Left ventricle myocardium inferior (tissue), 1 donor: ENCODE measurements at places on chromosomes 2 and 18.

DNA sequence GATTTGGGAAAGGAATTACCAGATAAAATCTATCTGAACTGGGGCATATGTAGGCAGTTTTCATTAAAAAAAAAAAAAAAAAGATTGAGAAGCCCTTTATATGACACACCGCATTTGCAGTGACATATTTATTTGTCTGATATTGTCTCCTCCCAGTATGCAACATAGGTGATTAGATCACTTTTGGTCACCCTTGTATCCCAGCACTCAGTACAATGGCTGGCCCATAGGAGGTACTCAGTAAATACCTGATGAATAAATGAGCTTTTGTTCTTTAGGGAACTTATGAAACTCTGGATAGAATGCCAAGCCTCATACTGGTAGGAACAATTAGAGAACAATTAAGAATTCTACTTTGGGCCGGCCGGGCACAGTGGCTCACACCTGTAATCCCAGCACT lies 22.8 kb upstream of the E2F6 start:
- DNase-seq, result no peak

- DNase-seq, result no peak
Measured at GRCh38 chr2:30213907-30214463, 17.3 kb upstream of the LBH start.

DNA sequence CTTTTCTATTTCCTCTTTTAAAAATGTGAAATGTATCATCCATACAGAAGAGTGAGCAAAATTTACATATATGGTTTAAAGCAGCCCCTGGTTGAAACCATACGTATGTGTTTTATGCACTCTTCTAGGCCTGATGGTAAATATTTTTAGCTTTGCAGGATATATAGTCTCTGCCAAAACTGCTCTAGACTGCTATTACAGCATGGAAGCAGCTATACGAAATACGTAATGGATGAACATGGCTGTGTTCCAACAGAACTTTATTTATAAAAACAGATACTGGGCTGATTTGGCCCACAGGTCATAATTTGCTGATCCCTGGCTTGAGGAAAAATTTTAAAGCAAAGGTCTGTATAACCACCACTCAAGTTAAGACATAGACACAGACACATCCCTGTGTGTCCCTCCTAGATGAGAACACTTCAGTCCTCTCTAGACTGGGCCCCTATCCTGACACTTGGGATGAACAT lies 42.5 kb upstream of the ATP8B1 start:
- DNase-seq, result no peak

DNA sequence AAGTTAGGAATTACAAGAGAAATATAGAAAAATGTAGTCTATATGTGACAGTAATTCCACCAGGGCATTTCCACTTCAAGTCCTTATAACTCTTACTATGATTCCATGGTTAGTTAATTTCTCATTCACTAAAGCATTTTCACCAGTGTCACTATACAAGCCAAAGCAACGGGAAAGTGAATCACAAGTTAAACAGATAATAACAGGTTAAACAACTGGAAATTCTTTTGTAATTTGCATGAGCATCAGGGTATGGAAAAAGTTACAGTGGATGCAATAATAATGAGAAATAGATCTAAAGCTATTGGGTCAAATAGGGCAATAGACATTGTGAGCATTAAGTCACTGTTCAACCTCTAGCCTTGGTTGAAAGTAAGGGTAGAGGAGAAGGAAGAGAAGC lies 88.9 kb upstream of the ST6GAL2 start:
- DNase-seq, result no peak

GRCh38 chr18:8602040-8602439 lies 7.2 kb upstream of the RAB12 start:
- no peak for DNase-seq

DNA sequence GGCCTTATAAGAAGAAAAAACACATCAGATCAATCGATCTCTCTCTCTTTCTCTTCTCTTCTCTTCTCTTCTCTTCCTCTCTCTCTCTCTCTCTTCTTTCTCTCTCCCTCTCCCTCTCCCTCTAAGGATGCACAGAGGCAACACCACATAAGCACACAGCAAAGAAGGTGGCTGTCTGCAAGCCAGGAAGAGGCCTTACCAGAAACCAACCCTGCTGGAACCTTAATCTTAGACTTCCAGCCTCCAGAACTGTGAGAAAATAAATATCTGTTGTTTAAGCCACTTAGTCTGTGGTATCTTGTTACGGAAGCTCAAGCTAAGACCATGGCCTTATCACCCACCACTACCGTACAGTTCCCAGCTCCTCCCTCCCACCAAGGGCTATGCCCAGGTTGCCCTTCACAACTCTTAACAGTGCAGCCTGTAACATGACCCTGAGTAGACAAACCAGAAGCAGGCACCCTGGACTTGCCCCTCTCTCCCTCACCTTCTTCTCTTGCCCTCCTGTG lies 25.2 kb upstream of the TMEM237 start:
- DNase-seq, result no peak

- no peak for DNase-seq
Measured at GRCh38 chr2:219591091-219591490, 6.6 kb upstream of the STK11IP start.

DNA sequence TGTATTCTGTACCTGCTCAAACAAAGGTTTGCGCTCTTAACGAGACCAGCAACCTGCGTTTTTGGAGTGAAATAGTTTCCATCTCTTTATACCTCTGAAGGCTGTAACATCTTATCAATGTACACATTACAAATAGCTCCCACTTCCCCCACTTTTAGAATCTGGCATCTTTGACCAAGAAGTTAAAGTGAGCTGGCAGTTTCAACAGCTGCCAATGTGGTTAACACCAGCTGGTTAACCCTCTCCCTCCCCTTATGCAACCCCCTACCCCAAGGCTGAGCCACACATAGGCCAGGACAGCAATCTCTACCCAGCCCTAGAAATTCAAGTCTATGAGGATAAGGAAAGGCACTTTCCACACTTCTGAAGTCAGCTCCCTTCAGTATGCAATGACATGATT lies 2.2 kb upstream of the SERTAD2 start:
- DNase-seq, result no peak

GRCh38 chr2:24682304-24682703 lies 110.9 kb downstream of the PTRHD1 start:
- DNase-seq, result no peak

DNA sequence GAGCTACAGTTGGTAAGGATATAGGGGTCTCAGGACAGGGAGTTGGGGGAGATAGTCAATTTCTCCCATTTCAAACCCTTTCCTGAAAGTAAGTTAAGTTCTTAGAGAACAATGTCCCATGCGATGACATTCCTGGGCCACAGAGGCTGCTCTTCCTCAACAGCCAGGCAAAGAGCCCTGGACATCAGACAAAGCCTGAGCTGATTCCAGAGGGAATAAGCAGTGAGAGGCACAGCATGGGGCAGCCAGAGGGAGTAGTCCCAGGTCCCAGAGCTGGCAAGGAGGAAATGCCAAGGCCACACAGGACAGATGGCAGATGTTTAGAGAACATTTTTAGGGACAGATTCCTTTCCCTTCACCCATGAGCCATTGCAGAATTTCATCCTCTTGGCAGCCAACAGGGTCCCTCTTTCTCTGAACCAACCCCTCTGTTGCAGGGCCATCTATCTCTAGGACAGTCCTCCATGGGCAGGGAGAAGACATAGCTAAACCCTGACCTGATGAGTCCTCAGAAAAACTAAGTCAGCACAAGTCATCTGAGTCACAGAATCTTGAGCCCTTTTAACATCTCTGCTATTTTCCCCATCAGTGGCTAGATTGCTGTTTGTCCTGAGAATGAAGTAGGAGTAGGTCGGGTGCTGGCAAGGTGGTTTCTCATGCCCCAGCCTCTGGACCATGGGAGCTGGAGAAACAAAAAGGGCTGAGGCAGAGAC lies 81.6 kb upstream of the STPG4 start:
- no peak for DNase-seq

GRCh38 chr2:185990861-185991525 lies 252.4 kb downstream of the FSIP2 start:
- DNase-seq, result no peak

DNA sequence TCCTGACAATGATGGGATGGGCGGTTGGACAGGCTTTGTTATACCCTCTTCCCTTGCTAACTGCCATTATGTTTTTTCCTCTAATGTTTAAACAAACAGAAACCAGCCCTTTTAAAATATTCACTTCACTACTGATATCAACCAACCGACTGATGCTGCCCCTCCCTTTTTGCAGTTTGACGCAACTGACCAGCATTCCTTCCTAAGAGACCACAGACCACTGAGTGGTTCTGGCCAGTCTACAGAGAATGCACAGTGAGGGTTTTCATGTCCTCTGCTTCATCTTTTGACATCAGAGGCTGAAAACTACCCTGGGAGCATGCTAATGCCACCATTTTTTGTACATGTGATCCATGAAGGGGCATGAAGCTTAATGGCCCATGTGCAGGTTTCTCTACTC lies 85.3 kb downstream of the CYP26B1 start:
- DNase-seq, result no peak

GRCh38 chr2:42223855-42224268 lies 54.7 kb downstream of the EML4 start:
- no peak for DNase-seq

DNA sequence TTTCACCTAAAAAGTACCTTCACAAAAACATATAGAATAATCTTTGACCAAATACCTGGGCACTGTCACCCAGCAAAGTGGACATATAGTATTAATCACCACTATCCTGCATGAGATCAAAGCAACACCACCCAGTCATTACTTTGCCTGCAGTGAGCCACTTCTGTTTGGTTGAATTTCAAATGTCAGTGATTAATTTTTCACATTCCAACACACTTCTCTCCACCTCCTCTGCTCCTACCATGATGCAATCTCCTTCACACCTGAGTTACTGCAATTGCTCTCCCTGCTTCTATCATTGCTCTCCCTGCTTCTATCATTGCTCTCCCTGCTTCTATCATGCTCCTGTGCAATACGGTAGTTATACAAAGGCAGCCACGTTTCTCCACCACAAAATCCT lies 106.1 kb upstream of the NETO1 start:
- no peak for DNase-seq

DNA sequence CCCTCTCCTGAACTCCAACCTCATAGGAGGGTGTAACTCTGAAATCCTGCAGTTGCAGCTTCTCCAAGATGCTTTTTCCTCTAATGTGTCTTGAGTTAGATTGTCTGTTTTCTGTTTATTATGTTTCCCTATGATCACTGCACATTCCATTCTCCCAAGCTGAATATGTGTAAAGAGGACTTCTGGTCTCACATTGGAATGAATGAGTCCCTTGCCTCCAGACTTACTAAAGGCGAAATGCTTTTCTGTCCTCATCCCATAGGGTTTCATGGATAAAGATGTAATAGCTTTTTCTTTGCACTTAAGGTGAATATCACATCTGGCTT lies 35.5 kb upstream of the CYP27A1 start:
- DNase-seq, result no peak

DNA sequence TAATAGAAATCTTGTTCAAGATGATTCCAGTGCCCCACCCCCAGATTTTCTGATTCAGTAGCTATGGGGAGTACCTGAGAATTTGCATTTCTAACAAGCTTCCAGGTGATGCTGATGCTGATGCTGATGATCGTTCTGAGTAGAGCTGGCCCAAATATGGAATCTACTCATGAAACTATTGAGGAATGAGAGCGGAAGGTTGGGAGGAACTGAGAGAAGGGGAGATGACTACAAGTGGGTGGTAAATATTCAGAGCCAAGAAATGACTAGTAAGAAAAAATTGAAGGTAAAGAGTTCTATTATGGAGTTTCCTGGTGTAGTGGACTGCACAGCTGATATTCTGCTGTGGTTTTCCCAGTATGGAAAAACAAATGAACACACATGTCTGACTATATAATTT lies 235.4 kb upstream of the FN1 start:
- no peak for DNase-seq

DNA sequence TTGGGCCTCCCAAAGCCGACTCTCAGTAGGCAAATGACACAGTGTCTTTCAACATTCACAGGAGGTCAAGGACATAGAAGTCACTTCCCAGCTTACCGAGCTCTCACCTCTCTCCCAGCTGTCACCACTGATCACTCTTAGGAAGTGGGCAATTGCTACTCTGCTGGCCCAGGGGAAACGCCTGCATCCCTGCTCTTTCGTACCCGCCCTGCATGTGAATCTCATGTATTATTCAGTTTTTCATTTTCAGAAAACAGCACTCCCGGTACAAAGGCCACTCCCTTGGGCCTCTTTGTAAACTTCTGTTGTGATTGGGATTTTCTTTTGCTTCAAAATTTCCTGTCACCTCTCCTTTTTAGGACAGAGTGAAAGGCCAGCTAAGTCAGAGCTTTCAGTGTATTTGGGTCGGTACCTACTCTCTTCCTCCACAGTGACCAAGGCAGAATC lies 15.4 kb downstream of the MRPL44 start:
- no peak for DNase-seq

DNA sequence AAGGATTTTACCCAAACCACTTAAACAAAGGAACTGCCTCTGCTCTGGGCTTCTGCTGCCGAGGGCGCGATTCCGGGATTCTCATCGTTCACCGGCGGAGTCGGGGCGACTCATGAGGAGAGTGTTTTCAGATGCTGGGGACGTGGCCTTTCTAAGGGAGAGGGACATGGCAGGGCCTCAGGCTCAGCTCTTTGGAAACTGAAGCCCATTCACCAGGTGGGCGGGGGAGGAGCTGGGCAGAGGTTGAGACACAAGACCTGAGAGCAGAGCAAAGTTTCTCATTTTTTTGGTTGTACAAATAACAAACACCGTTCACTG lies 29.8 kb downstream of the NFATC1 start:
- DNase-seq, result no peak

DNA sequence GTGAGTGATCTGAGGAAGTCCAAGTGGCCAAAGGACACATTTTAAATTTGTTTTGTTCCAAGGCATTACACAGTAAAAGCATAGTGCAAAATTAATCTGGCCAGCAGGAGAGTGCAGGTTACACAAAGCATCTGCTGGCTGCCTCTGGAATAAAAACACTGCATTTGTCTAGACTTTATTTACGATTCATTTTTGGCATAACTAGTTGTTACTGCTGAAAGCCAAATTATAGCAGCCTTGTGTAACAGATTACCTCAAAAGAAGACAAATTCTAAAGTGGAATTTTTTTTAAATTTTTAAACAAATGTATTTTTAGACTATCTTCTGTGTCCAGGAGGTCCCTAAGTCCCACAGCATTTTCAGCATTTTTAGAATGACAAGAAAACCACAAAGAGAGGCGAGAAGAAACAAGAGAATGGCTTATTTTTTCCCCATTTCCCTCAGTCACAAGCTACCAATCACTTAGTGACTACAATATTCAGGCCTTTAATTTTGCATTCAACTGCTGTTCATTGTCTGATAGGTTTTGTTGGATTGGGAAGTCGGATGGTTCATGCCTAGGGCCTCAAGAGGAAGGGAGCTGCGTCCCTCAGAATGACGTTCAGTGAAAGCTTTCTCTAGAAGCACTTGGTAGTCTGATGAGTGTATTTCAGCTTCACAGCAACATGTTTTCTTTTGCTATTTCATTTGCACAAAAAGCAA lies 46.0 kb downstream of the TMEFF2 start:
- DNase-seq, result no peak
